ENCODE measurements at places on chromosomes 5 and 9. TPM values are rescaled to one million over a fixed set of nuclear protein-coding genes. Genes with fewer than 3 reads are reported as not detected.

AK6 gene
- 4.0 TPM for total RNA-seq

MYMK gene
- total RNA-seq = not detected

RNF44 gene
- total RNA-seq = 39.9 TPM

LHFPL2 gene
- total RNA-seq = 19.7 TPM

C8G gene
- total RNA-seq = 0.81 TPM

CNTFR gene
- total RNA-seq = not detected

KCNV2 gene
- total RNA-seq = under 0.01 TPM

ITGA2 gene
- 1.6 TPM for total RNA-seq

CA9 gene
- total RNA-seq = 0.81 TPM

C5orf47 gene
- total RNA-seq = not detected

C6 gene
- not detected for total RNA-seq

KIF12 gene
- under 0.01 TPM for total RNA-seq

PCDHGB1 gene
- total RNA-seq = 0.27 TPM

BHMT gene
- not detected for total RNA-seq

BNC2 gene
- total RNA-seq = under 0.01 TPM

TRIM7 gene
- total RNA-seq = 0.27 TPM

PRRT1B gene
- not detected for total RNA-seq

SLC34A1 gene
- under 0.01 TPM for total RNA-seq

ADCY2 gene
- total RNA-seq = 0.27 TPM

GPR151 gene
- not detected for total RNA-seq

CDH9 gene
- total RNA-seq = 2.7 TPM

EEIG1 gene
- total RNA-seq = 3.8 TPM

Measured in hematopoietic multipotent progenitor cell (in vitro differentiated cells).